ENCODE measurements at places on chromosomes 5 and 9.

DNA sequence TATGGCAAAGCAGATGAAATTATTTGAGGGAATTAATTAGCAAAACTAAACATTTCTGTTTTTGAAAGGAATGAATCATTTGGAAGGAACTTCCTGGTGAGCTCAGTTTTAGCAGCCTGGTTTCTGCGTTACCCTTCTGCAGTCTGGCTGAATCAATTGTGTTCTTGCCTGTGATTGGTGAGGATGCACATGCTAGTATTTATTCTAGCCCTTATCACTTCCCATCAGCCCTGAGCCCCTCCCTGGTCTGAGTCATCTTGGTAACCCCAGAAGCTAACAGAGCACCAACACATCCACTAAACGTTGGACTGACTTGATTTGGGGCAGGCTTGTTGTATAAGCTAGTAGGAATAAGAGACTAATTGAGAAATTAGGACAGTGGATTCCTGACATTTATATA lies 6.6 kb downstream of the TJP2 start:
- no peak for DNase-seq

DNA sequence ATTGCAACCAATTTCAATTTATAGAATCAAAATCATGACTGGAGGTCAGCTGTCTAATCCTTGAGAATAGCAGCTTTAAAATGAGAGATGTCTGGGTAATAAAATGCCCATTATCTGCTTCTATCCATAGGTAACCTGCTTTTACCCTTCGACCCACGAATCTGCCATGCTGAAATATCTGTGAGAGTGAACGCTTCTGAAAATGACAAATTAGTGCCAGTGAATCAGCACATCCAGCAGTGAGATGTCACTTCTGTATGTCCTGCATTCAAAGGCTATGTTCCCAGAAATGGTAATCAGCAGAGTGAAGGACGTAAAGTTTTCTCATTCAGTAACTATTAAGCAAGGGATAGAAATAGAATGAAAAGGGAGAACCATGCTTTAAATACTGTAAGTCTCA lies 532.4 kb upstream of the ITGA1 start:
- no peak for DNase-seq

GRCh38 chr5:17230191-17230590 lies 12.8 kb downstream of the BASP1 start:
- no peak for DNase-seq

DNA sequence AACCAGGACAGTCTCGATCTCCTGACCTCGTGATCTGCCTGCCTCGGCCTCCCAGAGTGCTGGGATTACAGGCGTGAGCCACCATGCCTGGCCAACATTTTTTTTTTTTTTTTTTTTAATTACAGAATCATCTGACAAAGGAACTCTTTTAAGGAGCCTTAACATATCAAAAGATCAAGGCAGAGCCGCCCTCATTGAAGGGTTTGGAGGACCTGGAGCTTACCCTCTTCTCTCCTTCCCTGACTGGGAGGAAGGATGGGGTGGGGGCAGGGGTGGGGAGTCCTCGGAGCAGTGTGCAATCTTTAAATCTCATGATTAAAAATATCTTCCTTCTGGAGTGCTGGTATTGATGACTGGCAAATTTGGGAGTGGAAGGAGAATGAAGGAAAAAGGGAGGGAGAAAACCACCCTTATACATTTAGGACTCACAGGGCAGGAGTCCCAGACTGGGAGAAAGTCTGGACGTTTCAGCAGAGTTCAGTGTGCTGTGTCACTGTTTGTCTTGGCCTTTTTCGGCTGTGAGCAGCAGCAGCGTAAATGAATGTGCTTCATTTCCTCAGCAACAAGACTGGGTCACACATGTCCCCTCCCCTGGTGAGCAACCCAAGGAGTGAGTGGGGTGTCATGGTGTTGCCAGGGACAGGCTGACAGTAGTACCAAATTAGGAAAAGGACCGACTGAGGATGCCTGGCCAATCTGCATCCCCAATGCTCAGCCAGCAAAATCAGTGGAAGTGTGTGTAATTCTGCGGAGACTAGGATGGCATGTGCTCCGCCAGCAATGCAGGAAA lies 115.3 kb upstream of the BNC2 start:
- no peak for DNase-seq

GRCh38 chr5:135153259-135153658 lies 119.2 kb upstream of the PITX1 start:
- DNase-seq: no peak

GRCh38 chr9:33146298-33146697 lies 20.8 kb downstream of the B4GALT1 start:
- no peak for DNase-seq

DNA sequence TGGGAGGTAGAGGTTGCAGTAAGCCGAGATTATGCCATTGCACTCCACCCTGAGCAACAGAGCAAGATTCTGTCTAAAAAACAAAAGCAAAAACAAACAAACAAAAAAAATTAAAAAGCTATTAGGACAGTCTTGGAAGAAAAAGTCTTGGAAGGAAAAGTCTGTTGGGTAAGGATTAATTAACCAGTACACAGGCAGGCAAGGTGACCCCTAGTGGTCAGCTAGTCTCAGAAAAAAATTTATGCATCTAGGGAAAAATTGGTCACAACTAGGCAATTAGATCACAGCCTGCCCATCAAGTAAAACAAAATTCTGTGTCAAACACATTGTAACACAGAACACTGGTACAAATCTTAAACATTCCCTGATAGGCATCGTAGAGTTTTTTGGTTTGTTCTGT lies 6.7 kb upstream of the ANKRD18B start:
- DNase-seq: no peak

- no peak for DNase-seq
Observed at GRCh38 chr5:158701007-158701391, 398.7 kb downstream of the EBF1 start.

DNA sequence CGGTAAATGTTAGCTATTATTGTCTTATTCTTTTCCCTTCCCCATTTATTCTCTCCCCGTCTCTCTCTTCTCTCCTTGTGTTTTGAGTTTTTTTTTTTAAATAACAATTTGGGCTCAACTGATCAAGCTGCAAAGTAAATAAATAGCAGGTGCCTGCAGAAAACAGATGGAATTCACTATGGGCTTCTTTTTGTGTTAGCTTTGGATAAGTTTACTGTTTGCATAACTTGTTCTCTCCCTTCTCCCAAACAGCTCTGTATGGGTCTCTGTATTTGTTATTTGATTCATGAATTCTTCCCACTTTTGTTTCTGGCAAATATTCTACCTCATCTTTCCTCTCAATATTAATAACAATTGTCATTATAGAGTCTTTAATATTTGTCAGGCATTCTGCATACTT lies 111.8 kb upstream of the ASTN2 start:
- no peak for DNase-seq

- DNase-seq: no peak
Observed at GRCh38 chr9:110016340-110016739, 191.6 kb downstream of the C9orf152 start.

- no peak for DNase-seq
Observed at GRCh38 chr5:51567636-51568035, 184.4 kb downstream of the ISL1 start.

DNA sequence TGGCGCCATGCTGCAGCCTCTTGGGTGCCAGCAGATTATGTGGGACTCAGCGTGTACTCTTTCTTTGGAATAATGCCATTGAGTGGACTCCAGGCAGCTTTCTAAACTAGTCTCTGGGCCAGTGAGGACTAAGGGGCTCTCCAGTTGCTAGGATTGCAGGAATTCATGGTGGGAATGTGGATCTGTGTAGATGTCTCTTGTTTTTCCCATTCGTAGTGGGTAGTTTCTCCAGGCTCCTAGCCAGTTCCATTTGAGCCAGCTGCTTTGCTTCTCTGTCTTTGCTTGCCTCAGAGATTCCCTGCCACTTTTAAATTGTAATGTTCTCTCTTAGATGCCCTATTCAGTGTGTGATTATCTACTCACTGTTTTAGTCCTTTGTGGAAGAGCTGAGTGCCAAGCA lies 42.6 kb downstream of the SLF1 start:
- DNase-seq: no peak

- DNase-seq: no peak
Observed at GRCh38 chr9:91246846-91247245, 114.9 kb downstream of the AUH start.

- DNase-seq: no peak
Observed at GRCh38 chr5:124772457-124773200, 26.2 kb upstream of the ZNF608 start.

DNA sequence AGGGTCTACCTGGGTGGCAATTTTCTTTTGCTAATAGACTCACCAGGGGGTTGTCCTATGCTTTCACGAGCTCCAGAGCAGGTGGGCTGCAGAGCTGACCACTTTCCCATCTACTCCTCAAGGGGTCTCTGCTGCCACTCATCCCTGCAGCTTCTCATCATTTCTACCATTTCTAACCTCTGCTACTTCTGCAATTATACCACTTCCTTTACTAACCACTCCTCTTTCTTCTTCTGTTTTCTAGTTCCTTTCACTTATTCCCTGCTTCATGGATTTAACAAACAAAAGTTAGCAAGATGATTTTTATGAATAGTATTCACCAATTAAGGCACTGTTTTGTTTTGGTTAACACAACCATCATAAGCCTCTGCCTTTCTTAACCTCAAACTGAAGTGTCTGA lies 34.5 kb upstream of the NIPBL start:
- no peak for DNase-seq

GRCh38 chr9:74644023-74644422 lies 146.9 kb downstream of the RORB start:
- DNase-seq: no peak

DNA sequence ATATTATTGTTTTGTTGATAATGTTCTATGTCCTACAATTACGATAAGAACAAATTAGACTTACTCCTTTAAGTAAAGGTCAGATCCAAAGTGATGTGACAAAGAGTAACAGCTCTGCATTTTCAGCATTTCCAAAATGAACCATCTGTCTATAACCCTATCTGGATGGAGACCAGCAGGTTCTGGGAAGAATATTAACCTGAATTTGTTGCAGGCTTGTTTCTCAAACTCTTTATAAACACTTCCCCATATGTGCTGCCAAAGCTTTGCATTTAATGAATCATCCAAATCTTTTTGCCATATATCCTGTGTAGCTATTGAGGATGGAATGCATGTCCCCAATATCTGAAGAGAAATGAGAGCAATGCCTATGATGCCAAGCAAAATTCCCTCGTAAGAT lies 198.9 kb upstream of the SLC27A6 start:
- no peak for DNase-seq

- no peak for DNase-seq
Observed at GRCh38 chr5:166093312-166093711, 2198.1 kb upstream of the WWC1 start.

GRCh38 chr5:118894709-118895108 lies 93.6 kb downstream of the DTWD2 start:
- no peak for DNase-seq

- no peak for DNase-seq
Observed at GRCh38 chr5:139725073-139725830, 70.4 kb upstream of the PSD2 start.

DNA sequence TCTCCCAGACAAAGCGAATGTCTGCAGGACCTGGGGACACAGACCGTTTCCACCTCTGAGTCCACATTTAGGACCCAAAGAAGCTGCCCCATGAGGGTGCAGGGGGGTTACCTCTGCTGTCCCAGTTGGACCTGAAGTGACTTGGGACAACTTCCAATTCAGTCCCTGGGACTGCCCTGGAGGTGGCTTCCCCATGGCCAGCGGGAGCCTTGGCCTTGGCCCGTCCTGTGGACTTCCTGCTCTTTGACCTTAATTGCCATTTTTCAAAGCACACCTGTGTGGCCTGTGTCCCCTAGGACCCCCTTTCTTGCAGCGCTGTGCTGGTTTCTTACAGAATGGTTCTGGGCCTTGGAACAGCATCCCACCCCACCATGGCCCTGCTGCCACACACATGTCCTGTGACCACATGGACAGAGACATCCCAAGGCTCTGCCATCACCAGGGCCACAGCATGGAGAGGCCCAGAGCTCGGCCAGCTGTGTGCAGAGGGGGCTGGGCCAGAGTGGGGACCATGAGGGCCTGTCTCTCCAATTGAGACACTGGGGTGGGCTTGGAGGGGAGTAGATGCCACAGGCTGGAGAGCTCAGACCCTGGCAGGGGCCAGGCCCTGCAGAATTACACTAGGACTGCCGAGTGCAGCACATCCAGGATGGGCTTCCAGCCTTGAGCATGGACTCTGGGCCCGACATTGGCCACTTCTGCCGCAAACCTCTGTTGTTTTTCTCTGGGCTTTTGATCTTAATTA lies 45.8 kb downstream of the SECISBP2 start:
- no peak for DNase-seq

- DNase-seq: no peak
Observed at GRCh38 chr9:22863736-22864135, 417.1 kb downstream of the DMRTA1 start.

- DNase-seq: no peak
Observed at GRCh38 chr9:122695696-122696095, 20.8 kb downstream of the OR1L3 start.

DNA sequence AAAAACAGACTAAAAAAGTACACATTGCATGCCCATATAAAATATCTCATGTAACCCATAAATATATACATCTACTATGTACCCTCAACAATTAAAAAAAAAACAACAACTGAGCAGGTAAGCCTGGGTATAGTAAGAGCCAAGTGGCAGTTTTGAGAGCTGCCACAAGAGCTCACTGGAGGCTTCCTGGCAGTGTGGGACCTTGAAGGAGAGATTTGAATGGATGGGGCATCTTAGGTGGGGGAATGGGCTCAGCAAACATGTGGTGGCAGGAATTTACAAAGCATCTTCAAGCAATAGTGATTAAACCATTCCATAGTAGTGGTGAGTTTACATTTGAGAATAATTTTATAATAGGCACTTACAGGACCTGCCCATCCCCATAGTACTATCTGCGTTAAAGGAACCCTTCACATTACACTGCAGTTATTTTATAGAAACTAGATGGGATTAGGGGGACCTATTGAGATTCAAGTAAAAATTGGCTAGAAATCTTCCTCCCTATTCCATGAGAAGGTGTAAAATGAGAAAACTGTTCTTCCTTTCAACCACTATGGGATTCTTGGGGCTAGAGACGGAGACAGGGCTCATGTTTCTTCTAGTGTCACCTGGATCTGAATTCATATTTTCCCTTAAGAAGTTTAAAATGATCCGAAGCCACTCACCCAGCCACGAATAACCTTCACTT lies 6.9 kb downstream of the MEGF10 start:
- DNase-seq: no peak

DNA sequence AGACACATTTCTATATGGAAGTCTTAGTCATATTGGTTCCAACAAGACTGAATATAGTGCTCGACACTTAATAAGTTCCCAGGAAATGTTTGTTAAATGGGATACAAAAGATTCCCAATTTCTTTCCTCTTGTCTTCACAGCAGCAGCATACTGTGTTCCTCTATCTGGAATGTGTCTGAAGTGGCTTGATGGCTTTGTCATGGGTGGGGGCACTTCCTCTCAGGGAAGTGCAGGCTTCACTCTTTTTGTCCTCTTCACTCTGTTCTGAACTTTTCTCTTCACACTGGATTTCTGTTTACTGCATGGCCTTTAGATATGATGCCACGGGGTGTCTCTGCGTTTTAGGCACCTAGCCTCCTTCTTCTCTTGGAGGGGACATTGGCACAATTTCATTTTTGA lies 127.7 kb upstream of the C9orf72 start:
- no peak for DNase-seq

- DNase-seq: no peak
Observed at GRCh38 chr5:1315709-1316587, 21.1 kb upstream of the TERT start.

All from activated naive CD8-positive, alpha-beta T cell treated with anti-CD3 and anti-CD28 coated beads, Interleukin-2, amount 50 U/mL, for 16 hours (primary cell).